Stimulated activated CD8-positive, alpha-beta memory T cell treated with anti-CD3 and anti-CD28 coated beads, Interleukin-12 subunit alpha, Interleukin-12 subunit beta, amount 100 ng/mL, for 4 hours (primary cell): ENCODE measurements at places on chromosomes 5 and 9.

- no peak for DNase-seq
Measured at GRCh38 chr5:158492841-158493242, 606.9 kb downstream of the EBF1 start.

GRCh38 chr5:11398728-11399127 lies 505.5 kb downstream of the CTNND2 start:
- no peak for DNase-seq

- DNase-seq = no peak
Measured at GRCh38 chr5:141835928-141836670, 42.1 kb downstream of the PCDH1 start.

DNA sequence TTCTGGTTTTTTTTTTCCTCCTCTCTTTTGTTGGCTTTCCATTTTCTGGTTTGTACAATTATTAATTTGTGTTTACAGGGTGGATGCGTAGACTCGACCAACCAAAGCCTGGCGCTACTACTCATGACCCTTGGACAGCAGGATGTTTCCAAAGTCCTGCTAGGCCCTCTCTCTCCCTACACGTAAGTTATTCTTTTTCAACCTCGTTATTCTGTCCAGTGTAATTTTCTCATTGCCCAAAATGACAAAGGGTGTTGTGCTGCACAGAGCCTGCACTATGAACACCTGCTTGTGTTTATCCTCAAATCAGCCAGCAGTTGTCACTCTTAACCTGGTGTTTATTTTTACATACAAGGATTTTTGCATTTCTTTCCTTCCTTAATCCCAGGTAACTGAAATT lies 56.6 kb downstream of the RCL1 start:
- no peak for DNase-seq

DNA sequence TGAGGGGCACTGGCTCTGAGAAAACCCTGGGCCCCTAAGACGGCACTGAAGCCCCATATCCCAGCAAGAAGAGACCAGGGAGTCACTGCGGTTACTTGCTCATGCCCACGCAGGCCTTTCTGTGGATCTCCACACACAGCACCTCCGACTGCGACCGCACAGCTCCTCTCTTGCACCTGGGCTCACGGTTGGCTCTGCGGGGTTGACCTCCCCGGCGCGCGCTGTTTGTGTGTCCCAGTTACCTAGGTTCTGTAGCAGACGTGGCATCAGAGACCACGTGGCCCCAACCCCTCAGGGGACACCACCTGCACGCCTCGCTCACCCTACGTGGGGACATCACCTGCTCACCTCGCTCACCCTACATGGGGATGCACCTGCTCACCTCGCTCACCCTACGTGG lies 12.7 kb downstream of the LPCAT1 start:
- no peak for DNase-seq

DNA sequence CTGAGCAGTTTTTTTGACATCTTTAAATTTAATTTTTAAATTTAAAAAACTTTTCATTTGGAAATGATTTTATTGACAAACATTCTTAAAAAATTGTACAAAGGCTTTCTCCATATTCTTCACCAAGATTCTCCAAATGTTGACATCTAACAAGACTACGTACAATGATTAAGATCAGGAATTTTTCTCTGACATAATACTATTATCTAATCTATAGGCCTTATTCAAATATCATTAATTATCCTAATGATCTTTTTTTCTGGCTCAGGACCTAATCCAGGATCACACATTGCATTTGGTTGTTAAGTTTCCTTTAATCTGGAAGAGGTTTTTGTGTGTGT lies 106.1 kb upstream of the OSMR start:
- no peak for DNase-seq

DNA sequence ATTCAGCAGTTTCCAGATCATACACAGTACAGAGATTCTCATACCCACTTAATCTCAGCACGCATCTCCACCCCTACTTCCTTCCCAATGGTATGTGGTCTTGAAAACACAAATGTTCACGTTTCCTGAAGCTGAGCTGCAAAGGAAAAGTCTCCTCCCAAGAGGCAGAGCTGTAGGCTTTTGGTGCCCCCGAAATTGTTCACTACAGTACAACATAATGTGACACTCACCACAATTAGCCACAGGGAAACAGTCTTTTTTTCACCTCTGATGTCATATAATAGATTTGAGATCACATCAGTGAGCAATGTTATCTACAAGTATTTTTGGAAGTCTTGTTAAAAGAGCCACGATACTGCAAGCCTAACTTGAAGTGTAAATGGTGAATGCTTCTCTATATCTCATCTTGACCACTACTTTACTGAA lies 40.2 kb downstream of the NFIB start:
- no peak for DNase-seq

DNA sequence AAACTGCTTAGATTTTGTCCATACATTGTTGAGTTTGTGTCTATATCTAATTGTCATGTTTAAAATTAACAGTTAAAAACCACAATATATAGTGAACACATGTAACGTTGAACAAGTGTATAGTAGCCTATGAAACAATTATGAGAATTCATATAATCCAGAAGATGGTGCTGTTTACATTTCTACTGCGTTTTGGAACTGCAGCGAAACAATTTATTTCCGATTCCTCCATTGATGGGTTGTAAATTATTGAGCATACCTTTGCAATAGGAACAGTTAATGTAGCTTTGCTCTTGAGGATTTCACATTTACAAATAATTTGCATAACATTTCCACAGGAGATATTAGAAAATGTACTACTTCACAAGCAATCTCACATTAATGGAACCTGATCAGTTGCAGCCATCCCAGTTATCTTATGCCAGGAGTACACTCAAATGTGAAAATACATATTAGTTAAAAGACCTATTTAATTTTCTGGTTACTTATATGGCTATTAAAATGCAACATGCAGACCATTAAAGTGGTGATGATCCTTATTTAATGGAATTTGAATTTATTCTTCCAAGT lies 411.8 kb downstream of the CDH10 start:
- DNase-seq = no peak

DNA sequence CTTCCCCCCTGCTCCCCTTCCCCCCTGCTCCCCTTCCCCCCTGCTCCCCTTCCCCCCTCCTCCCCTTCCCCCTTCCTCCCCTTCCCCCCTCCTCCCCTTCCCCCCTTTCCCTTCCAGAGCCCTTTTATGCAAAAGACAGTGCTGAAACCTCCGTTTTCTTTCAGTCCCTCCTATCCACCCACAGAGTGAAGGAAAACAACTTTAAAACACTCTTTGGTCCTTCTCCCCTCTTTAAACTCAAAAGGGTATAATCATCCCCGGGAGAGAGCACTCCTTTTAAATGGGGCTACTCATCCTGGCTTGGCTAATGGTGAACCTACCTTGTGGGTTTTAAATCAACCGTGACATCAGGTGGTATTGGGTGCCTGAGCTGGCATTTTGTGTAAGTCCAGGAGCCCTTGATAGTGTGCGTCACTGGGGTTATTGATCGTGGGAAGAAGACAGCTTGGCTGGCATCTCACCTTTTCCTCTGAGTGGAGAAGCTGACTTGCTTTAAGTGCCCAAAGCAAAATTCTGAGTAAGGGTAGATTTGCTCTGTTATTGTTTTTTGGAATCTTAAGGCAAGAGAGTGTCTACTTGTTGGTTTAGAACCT lies 2.7 kb downstream of the LARP1 start:
- DNase-seq = peak; percentile 18

DNA sequence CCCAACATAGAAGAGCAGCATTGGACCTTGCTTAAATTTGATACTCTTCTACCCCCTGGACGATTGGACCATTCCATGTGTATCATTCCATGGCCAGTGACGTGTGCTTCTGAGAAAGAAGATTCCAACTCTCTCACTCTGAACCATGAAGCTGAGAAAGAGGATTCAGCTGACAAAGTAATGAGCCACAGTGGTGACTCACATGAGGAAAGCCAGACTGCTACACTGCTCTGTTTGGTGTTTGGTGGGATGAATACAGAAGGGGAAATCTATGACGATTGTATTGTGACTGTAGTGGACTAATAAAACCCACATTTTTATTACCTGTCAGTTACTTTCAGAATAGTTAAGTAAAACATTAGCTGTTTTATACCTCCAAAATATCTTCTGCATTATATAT lies 7.5 kb downstream of the HSPA5 start:
- DNase-seq = no peak

DNA sequence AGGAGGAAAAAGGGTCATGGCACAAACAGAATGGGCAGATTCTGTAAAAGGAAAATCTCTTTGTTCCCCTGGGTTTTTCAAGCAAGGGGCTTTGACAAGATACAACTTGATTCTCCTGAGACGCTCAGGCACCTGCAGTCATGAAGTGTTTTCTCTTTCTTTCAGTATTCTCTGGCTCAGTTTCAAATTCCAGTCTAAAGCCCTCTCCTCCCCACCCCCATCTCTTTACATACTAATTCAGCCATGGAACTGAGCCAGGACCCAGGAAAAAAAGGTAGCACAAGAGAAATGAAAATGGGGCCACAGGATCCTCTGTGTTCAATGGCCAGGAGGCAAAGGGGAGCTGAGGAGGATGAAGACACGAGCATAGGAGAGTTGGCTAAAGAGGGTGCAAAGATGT lies 408.4 kb downstream of the SPOCK1 start:
- DNase-seq = no peak

- DNase-seq = no peak
Measured at GRCh38 chr5:153594785-153595184, 104.3 kb downstream of the GRIA1 start.

- DNase-seq = peak; percentile 13
Measured at GRCh38 chr5:134371834-134372340, 518 bp downstream of the UBE2B start.

GRCh38 chr5:138980441-138980840 lies 105.3 kb upstream of the LRRTM2 start:
- DNase-seq = no peak

DNA sequence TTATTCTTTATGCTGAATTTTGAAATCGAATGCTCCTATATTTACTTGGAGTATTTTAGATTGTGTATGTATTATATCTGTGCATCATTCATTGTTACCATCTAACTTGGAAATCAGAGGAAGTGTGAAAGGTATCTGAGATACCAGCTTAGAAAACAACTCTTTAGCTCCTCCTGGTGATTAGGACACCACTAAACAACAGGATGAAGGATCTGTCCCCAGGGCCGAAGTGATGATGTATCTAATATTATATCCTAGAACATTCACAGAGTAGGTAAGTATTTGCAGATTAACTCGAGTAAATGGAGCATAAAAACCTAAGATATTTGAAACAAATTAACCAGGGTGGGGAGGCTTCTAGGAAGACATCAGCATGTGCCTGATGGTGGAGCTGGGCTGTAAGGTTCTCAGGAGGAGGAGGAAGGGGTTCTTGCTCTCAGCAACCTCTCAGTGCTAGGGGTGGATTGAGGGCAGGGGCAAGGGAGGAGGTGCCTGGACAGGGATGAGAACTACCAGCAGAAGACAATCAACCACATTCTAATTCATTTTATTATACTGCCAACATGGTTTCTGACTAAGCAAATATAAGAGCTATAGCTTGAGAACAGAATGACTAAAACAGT lies 2.6 kb upstream of the NFIL3 start:
- no peak for DNase-seq

GRCh38 chr5:30237189-30237588 lies 956.3 kb upstream of the CDH6 start:
- DNase-seq = no peak

GRCh38 chr5:104702212-104702611 lies 1139.6 kb upstream of the NUDT12 start:
- DNase-seq = no peak

GRCh38 chr9:127942216-127943010 lies 4.8 kb upstream of the DPM2 start:
- DNase-seq = no peak

GRCh38 chr5:116090302-116090701 lies 5.5 kb downstream of the COMMD10 start:
- DNase-seq = no peak

DNA sequence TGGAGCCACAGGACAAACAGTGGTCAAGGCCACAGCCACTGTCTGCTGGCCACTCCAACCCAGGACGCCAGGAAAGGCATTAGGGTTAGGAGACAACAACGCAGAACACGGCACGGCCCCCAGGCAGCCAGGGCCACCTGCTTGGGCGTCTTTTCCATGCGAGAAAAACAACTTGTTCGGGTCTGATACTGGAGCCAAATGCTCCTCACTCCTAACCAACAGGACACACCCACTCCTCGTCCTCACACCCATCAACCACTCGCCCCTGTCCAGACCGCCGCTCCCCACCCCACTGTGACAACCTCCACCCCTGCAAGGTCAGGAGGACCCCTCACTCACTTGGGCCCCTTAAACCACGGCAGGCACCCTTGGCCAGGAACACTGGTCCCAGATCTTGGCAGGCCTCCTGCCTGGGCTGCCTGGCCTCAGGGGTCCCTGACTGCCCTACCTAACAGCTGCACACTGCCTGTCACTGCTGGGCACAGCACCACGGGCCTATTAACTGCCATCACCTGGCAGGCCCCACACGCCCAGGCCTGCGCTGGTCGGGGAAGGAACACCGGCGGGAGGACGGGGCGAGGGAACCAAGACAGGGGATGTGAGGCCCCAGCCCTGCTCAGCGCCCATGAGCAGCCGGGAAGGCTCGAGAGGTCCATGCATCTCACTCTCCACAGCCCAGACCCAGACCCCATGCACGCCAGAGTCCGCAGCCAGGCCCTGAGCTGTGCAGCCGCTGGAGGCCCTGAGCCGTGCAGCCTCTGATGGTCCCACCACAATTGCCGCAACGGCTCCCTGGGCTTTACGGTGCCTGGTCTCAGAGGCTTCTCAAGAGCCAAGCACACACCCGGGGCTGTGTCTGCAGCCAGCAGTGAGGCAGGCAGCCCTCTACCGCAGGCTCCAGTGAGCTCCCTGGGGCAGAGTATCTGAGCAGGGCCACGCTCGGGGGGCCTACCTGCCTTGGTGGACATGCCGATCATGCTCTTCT lies 13.8 kb downstream of the CLPTM1L start:
- no peak for DNase-seq

GRCh38 chr9:20270161-20270560 lies 352.1 kb downstream of the MLLT3 start:
- no peak for DNase-seq

DNA sequence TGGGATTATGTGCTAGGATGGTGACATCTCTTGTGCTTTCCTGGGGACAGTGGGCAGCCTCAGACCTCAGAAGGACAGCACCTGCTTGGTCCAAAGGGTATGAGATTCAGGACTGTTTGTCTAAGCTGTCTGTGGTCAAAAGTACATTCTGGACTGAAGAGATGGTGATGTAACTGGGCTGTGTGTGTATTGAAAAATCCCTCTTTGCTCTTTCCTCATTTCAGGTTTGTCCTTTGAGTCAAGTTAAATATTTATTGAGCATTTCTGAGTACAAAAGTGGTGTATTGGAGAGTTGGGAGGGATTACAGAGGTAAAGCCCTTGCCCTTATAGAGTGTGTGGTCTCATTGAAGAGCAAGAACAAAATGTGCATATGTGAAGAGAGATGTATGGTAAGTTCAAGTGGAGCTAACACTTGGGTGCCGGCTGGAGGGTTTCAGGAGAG lies 46.7 kb downstream of the RCL1 start:
- no peak for DNase-seq

DNA sequence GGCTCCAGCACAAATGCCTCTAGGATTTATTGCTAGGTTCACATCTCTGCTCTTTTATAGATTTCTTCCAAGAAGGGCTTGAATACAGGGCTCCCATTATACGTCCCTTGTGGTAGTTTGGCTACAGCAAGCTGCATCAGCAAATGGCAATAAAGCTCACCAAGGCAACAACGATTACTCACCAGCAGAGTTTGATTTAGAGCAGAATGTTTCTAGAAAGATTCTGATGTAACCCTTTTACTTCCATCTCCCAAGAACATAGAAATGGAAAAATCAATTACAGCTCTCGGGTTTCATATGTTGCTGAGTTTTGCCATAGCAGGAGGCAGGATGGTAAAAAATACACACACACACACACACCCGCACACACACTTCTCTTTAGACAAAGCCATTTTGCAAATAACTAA lies 124.2 kb upstream of the TNPO1 start:
- DNase-seq = no peak

- DNase-seq = no peak
Measured at GRCh38 chr9:115213818-115214334, 95.9 kb upstream of the TNC start.
